Tongue (tissue), 3 donors: ENCODE measurements at places on chromosomes 7 and 10.

- DNase-seq: peak; percentile 64
Measured at GRCh38 chr10:102505462-102506115, 1.8 kb downstream of the SUFU start.

DNA sequence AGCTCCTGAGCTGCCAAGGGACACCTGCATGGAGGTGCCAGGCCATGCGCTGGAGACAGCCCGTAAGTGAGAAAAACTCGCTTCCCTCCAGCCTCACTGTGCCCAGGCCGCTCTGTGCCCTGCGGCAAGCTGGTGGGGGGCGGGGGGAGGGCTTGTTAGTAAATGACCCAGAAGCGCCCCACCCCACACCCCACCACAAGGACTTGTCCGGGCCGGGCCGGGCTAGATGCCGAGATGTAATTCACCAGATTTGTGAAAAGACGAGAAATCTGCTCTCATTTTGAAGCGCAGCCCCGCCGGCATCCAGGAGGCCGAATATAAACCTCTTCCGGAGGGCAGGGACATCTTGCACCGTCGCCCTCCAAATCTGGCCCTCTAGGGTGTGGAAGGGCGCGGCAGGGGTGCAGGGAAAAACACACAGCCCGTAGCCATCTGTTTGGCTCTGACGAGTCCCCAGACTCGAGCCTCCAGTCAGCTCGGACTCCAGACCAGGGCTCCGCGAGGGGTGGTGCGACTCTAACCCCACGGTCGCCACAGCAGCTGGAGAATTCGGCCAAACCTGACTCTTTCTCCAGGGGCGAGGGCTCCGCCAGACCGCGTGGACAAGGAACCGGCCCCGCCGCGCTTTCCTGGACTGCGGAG is 14.8 kb downstream of the TLX1 start:
- no peak for DNase-seq

DNA sequence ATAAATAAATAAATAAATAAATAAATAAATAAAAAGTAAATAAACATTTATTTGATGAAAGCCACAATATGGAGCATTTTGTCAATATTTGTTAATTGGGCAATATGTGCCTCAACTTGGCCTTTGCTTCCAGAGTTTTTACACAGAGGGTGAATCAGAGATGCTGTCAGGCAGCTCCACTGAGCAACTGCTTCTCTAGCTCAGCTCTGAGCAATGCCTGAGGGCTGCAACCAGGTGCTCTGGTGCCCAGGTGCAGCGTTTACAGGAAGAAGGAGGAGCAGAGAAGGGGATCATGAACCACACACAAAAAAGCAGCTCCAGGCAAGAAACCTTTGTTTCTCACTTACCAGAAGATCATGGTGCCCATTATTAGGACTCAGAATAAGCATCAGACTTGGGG is 876.2 kb upstream of the AUTS2 start:
- no peak for DNase-seq

DNA sequence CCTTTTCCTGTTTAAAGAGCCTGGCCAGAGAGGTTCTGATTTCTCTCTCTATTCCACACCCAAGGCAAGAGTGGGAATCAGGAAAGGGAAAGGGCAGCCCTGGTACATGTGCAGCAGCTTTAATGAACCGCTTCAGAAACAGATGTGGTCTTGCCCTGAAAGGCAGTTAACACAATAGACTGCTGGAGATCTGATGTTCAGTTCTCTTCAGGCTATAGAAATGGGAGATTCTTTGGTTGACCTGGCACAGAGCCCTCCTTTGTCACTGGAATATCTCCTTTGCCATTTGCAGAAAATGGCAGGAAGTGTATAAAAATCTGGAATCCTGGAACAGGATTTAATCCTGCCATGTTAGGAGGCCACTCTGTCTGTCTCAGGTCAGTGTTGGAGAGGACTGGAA is 36.3 kb upstream of the EXOC6 start:
- DNase-seq: no peak

GRCh38 chr10:51389415-51390321 is 309.7 kb downstream of the CSTF2T start:
- peak; percentile 28 for DNase-seq

GRCh38 chr10:24463611-24464426 is 254.9 kb downstream of the KIAA1217 start:
- peak; percentile 67 for DNase-seq

DNA sequence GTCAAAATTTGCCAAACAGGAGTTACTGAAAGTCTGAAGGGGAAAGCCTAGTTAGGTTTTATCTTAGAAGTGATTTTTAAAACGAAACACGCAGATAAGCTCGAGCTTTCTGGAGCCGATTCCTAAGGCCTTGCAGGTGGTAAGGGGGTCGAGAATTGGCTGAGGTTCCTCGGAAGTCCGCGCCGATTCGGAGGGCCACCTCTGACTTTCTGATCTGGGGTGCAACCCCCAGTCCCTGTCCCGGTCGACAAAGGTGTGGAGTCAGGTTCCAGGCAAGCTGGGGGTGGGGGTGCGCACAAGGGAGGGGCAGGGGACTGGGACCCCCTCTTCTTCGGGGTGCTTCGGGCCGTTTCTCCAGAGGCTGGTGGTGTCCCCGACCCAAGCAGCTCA is 701 bp upstream of the CUL1 start:
- DNase-seq: peak; percentile 34

DNA sequence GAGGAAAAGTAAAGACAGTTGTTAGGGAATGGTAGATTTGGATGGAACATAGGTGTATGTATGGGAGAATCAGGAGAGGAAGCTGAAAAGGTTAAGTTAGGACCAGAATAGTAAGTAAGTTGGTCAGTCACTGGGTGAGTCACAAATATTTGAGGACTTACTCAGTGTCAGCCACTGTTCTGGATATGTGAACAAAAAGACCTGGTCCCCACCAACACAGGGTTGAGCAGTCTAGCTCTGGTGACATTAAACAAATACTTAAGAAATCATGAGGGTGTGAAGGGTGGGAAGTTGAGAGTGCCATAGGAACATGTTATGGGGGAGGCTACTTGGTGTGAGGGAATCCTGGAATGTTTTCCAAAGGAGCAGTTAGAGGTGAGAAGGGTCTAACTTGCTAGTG is 246.9 kb downstream of the PTEN start:
- no peak for DNase-seq

GRCh38 chr10:10500937-10501336 is 516.7 kb upstream of the CELF2 start:
- DNase-seq: no peak

GRCh38 chr7:101163279-101164070 is 1.9 kb downstream of the VGF start:
- DNase-seq: no peak

DNA sequence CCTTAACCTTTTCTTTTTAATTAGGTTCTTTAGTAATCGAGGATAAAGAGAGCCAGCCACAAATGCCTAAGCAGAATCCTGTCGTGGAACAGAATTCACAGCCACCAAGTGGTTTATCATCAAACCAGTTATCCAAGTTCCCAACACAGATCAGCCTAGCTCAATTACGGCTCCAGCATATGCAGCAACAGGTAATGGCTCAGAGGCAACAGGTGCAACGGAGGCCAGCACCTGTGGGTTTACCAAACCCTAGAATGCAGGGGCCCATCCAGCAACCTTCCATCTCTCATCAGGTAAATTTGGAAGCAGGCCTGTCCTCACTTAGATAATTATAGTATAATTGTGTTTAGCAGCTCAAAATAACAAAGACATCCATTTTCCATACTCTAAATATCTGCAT is 94.6 kb downstream of the TRIM24 start:
- no peak for DNase-seq

DNA sequence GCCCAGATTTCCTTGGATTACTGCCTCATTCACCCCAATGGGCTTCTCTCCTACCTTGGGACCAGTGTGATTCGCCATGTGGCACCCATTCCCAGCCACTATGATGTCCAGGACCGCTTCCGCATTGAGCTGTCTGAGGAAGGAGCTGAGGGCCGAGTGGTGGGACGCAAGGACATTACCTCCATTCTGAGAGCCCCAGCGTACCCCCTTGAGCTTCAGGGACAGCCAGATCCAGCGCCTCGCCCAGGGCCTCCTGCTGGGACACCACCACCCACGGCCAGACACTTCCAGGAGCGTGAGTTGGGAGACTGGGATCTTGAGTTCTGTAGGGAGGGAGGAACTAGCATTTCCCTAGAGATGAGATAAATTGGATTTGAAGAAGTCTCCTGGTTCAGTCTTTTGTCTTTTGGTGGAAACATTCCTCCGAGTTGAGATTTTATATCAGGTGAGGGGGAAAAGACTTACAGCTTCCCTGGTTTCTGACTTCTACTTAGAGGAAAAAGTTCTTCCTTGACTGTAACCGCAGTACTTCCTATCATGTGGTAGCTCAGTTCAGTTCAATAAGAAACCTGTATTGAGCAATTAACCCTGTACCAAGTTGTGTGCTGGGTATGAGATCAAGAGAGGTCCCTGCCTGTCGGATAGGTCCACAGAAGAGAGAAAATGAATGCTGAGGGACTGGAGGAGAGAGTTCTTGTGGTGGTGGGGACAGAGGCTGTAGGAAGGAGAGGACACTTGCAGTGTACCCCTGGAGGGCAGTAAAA is 1.3 kb downstream of the MOSPD3 start:
- DNase-seq: no peak

GRCh38 chr7:155858521-155859061 is 46.3 kb upstream of the SHH start:
- DNase-seq: no peak

DNA sequence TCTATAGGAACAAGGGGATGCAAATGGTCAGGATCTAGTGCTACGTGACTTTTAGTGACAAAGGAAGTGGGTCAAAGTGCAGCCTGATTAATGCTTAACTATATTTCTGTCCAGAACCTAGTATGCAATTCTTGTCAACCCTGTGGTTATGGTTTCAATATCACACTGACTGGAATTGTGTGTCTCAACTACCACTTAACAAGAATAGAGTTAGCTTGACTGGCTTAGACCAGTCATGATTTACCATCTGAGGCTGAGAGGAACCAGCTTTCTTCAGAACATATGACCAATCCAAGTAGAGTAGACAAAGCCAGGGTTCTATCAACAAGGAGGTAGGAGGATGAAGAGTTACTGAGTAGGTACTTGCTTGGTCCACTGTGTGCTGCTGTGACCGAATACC is 54.4 kb downstream of the MYPN start:
- DNase-seq: no peak

- peak; percentile 37 for DNase-seq
Measured at GRCh38 chr10:76681153-76681552, 956.5 kb downstream of the KCNMA1 start.

GRCh38 chr10:44071479-44071878 is 313.4 kb downstream of the CXCL12 start:
- DNase-seq: peak; percentile 75
